ENCODE measurements at places on chromosomes 1 and 21. TPM values are rescaled to one million over a fixed set of nuclear protein-coding genes. Genes with fewer than 3 reads are reported as not detected.

DNA sequence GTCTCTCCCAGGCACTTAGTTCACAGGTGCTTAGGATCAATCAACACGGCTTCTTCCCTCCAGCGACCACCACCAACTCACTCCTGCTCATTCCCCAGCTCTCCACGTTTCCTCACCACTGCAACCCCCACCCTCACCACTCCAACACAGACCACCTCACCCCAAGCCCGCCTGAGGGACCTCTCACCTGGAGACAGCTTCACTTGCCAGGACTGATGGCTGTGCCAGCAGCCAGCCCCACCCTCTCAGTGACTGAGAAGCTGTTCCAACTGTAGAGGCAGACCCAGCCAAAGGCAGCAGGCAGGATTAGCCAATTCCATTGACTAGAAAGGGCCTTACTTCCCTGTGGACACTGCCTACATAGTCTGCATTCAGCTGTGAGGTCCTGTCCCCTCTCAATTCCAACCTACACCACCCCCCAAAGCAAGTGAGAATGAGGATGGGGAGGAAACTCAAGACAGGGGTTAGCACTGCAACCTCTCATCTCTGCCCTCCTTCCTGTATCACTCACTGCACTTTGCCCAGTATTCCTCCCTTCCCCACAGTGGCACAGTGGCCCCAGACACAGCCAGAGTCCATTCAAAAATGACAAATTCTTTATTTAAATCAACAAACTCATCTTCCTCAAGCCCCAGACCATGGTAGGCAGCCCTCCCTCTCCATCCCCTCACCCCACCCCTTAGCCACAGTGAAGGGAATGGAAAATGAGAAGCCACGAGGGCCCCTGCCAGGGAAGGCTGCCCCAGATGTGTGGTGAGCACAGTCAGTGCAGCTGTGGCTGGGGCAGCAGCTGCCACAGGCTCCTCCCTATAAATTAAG lies 7.6 kb downstream of the TAGLN2 start:
- no peak for DNase-seq

GRCh38 chr1:55826381-55827080 lies 611.4 kb upstream of the USP24 start:
- DNase-seq: no peak

DNA sequence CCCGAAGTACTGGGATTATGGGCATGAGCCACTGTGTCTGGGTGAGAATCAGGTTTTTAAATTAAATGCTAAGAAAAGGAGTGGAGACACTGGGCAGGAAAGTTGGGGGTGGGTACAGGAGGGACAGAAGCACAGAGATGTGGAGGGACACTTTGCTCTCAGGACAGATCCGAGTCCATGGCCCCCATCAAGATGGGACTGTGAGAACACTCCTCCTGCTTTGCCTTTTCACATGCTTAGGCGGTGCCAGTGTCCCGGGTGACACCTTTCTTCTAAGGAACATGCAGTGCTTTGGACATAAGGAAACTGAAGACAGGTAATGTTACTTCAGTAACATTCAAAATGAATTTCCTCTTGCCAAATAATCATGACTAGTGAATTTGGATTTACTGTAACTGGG lies 16.7 kb downstream of the SLC25A33 start:
- DNase-seq: no peak

DNA sequence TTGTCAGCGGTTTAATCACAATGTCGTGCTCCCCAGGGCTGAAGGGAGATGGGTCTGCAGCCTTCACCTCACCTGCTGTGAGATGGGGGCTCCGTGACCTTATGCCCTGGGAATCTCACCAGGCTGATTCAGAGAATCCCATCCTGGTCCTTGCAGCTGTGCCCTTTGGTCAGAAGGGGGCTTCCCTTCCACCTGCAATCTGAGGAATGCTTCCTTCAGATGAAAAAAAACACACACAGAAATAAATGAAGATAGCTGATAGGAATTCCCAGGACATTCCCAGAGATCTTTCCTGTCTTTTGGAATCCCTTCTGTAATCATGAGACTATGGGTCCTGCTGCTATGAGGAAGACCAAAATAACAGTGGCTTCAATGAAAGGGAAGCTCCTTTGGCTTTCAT lies 127.0 kb upstream of the VAMP3 start:
- DNase-seq: no peak

- no peak for DNase-seq
Observed at GRCh38 chr1:35854989-35855700, 27.9 kb upstream of the AGO1 start.

- DNase-seq: peak; percentile 45
Observed at GRCh38 chr1:209672705-209673630, 2.2 kb upstream of the G0S2 start.

DNA sequence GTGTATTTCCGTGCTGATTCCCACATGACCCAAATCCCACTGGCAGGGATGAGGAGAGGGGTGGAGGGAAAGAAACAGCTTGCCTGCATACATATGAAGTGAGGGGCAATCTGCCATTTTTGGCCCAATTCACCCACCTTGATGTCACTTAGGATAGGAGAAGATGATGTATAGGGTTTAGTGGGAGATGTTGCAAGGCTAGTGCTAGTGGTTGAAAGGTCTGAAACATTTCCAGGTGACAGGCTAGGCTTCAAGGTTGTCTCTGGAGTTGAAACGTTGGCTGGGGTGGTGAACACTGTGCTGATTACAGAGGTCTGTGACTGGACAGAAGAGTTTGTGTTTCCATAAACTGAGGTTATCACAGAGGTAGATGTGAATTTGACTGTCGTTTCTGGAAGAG lies 12.1 kb downstream of the CD34 start:
- no peak for DNase-seq

GRCh38 chr1:118918230-118918939 lies 69.8 kb downstream of the TBX15 start:
- no peak for DNase-seq

GRCh38 chr1:232292818-232293217 lies 337.1 kb downstream of the SIPA1L2 start:
- DNase-seq: no peak

DNA sequence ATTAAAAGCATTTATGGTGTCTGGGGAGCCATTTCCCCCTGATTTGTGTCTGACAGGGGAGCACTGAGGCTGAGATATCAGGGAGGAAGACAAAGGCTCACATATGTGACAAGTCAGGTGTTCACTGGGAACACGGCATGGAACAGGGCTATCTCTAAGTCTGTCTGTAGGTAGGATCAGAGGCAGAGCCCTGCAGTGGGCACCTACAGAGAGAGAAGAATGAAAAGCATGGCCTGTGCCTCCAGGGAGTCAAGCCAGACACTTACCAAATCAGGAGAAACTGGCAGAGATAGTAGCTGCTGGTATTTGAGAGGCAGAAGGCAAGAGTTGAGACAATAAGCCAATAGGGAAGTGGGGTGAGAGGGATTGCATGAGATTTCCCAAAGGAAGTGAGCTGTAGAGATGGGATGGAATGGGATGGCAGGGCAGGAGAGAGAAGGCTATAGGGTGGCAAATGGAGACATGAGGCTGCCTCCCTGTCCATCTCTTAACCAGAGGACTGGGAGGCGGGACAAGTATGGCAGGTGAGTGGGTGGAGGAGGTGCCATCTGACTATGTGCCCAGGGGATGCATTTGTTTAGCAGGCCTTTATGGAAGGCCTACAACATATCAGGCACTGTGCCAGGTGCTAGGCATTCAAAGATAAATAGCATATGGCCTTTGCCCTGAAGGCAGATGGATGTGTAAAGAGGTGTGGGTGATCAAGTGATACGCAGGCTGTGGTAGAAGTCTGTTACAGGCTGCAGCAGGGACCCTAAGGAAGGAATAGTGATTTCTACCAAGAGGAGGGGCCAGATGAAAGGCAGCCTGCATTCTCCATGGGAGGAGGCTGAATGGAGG lies 136.2 kb upstream of the IPO9 start:
- DNase-seq: no peak

DNA sequence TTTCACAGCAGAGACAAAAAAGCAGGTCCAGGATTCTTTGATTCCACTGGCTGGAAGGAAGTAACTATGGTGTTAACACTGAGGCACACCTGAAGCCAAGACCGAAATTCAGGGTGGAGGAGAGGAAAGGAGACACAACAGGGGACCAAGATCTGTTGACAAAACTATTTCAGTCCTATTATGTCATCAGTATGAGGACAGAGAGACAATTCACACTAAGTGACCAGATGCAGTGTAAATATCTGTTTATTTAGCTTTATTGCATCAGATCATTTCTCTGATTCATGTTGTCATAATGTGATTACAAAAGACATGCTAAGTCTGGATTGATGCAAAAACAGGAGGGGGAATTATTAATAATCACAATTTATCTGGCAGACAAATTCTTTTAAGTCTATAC lies 118.8 kb downstream of the SIPA1L2 start:
- DNase-seq: no peak

- DNase-seq: no peak
Observed at GRCh38 chr21:16404776-16405175, 675.0 kb downstream of the USP25 start.

DNA sequence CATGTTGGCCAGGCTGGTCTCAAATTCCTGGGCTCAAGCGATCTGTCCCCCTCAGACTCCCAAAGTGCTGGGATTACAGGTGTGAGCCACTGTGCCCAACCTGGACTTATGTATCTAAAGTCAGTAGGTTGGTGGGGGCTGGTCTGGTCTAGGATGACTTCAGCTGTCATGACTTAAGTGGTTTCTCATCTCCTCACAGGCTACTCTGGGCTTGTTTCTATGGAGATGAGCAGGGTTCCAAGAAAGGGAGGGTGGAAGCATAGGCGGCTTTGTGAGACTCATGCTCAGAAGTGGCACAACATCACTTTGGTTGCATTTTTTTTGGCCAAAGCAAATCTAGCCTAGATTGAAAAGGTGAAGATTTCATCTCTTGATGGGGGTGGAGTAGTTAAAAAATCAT lies 115.9 kb upstream of the IVNS1ABP start:
- no peak for DNase-seq

GRCh38 chr1:82486969-82487368 lies 686.2 kb downstream of the ADGRL2 start:
- peak; percentile 50 for DNase-seq

DNA sequence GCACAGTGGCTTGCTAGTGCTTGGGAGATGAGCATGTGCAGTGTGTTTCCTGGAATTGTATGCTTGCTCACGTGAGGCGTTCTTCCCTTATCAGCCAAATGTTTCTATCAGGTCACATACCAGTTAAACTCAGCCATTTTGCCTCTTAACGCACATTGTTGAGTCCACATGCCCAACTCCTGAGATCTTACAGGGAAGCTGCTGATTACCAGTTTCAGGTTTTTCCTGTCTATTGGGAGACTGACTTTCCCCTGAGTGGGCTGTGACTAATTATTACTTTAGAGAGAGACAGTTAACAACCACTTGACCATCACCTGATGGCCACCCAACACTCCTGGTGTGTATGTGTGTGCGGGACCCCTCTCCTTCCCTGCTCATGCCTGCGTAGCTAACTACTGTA lies 161.3 kb upstream of the PTGFR start:
- no peak for DNase-seq

DNA sequence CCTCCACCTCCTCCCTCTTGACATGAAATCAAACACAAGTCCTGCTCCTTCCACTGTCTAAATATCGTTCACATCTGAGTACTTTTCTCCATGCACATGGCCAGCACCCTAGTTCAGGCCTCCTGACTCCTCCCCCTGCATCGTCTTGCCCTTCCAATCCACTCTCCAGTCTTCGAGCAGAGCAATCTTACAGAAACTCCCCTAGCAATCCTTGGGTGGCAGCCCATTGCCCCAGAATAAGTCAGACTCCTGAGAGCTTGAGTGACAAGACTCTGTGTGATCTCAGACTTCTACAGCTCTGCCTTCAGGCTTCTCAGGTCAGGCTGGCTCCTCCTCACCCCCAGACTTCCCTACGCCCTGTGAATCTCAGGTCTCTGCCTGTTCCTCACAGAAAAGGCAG lies 5.5 kb downstream of the SH2D2A start:
- no peak for DNase-seq

GRCh38 chr1:1059494-1060280 lies 14.4 kb downstream of the RNF223 start:
- DNase-seq: peak; percentile 69

- no peak for DNase-seq
Observed at GRCh38 chr1:232168508-232168907, 461.4 kb downstream of the SIPA1L2 start.

DNA sequence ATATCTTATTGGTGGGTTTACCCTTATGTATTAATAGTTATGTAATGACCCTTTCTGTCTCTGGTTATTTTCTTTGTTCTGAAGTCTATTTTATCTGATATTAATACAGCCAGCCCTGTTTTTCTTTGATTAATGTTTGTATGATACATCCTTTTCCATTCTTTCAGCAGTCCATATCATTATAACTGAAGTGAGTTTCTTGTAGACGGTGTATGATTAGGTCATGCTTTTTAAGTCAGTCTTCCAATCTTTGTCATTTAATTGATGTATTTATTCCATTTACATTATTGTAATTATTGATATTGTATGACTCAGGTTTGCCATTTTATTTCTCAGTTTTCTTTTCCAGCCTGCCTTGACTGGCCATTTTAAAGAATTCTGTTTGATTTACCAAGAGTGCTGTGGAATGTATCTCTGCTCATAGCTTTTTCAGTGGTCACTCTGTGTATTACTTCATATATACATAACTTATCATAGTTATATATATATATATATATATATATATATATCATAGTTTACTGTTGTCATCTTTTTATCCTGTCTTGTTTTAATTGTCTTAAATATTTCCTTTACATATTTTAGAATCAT lies 10.5 kb downstream of the RAB4A start:
- no peak for DNase-seq

GRCh38 chr21:35777081-35777480 lies 283.2 kb downstream of the SETD4 start:
- DNase-seq: no peak

DNA sequence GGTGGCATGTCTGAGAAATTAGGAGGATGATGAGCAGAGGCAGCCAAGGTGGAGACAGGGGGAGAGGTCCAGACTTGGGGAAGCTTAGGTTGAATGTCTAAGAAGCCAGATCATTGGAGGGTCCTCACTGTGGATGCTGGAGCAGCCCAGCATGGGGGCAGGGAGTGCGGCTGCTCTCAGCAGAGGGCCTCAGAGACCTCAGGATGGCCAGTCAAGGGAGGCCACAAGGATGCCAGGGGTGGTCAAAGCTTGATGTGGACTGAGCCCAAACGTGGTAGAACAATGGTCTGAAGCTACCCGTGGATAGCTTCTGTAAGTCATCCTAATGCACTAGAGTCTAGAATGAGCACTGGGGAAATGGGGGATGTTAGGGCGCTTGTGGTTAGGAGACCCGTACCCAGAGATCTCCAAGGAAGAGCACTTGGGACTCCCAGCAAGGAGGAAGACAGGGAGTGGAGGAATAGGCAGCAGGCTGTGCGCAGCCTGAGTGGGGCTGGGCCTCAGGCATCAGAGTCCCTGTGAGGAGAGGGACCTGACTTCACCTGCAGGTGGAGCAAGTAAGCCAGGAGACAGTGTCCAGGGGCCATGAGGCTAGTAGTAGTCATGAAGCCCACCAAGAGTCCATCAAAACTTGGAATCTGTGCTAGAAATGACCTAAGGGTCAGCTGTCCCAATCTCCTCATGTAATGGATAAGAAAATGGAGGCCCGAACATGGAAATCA lies 4.3 kb upstream of the S100A9 start:
- DNase-seq: peak; percentile 18

GRCh38 chr1:173210716-173211231 lies 3.6 kb upstream of the TNFSF4 start:
- DNase-seq: no peak

The ILDR2 gene
- total RNA-seq: 1.0 TPM

The RHD gene
- total RNA-seq: 0.34 TPM

The OVAAL gene
- total RNA-seq: not detected

The SUSD4 gene
- total RNA-seq: 0.05 TPM

The LCE1E gene
- total RNA-seq: not detected

The REN gene
- total RNA-seq: not detected

The SLC45A3 gene
- total RNA-seq: 34.9 TPM

The HES5 gene
- total RNA-seq: 0.17 TPM

The GNL2 gene
- 56.8 TPM for total RNA-seq

The UMODL1 gene
- not detected for total RNA-seq

The FHAD1 gene
- 0.23 TPM for total RNA-seq

The GIPC2 gene
- 55.5 TPM for total RNA-seq

The CD1E gene
- total RNA-seq: not detected
